ENCODE measurements at places on chromosomes 1 and 21.

DNA sequence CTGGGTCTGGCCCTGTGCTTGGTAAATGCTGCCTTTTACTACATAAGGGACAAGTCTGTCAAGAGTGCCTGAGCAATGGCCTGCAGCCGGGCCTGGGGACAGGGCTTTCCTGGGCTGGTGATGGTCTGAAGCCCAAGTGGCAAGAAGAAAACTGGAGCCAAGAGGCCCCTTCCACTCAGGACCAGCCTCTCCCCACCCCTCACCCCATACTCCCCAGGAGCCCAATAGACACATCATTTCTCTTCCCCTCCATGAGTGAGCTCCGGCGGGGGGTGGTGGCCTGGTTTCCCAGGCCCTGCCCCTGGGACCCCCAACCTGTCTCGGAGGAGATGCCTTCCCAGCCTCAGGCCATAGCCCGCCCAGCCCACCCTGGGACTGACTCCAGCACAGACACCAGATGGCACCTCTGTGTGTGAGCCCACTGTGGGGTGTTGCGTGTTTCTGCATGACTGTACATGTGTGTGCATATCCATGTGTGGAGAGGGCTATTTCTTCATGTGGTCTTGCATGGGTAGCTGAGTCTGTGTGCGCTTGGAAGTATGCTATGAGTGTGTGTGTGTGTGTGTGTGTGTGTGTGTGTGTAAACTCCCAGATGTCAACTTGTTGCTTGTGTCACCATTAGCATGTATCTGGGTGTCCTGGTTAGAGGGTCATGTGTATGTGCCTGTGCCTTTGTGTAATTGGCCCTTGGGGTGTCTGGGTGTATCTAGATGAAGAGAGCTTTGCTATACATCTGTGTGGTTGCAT, 14.3 kb upstream of the LRP8 start:
- no peak for DNase-seq

- peak; percentile 7 for DNase-seq
Observed at GRCh38 chr1:83998498-83999315, at the start of gene TTLL7. TSS of gene TTLL7 (minus strand) at chr1:83999132. CDS start at chr1:83952211, 46,921 bp downstream.

- DNase-seq, result no peak
Observed at GRCh38 chr1:220321758-220322157, 49.5 kb upstream of the RAB3GAP2 start.

- no peak for DNase-seq
Observed at GRCh38 chr1:177174921-177175634, 4.3 kb downstream of the BRINP2 start.

DNA sequence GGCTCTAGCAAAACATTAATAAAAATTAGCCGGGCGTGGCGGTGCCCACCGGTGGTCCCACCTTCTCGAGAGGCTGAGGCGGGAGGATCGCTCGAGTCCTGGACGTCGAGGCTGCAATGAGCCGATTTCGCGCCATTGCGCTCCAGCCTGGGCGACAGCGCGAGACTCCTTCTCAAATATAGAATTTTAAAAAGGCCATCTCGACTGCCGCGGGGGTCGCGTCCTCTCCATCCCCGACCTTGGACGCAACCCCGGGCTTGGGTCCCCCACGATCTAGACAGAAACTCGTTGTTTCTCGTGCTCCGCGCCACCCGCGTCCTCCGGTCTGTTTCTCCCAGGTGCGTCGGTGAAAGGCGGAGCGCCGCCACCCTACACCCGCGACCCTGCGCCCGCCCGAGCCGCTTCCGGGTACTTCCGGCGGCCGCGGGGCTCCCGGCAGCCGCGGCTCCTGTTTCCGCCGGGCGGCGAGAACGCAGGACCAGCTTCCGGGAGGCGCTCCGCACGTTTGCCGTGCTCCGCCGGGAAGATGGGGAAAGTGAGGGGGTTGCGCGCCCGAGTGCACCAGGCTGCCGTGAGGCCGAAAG, at the start of gene SLX9:
TSS of gene SLX9 (plus strand) at position 498 of the 584 bp plus-strand sequence. CDS start at position 527, 29 bp downstream.
- peak; percentile 73 for DNase-seq

GRCh38 chr1:92964998-92965397, 3.7 kb upstream of the DIPK1A start:
- no peak for DNase-seq

GRCh38 chr1:59046134-59046533, 250.8 kb upstream of the FGGY start:
- no peak for DNase-seq

DNA sequence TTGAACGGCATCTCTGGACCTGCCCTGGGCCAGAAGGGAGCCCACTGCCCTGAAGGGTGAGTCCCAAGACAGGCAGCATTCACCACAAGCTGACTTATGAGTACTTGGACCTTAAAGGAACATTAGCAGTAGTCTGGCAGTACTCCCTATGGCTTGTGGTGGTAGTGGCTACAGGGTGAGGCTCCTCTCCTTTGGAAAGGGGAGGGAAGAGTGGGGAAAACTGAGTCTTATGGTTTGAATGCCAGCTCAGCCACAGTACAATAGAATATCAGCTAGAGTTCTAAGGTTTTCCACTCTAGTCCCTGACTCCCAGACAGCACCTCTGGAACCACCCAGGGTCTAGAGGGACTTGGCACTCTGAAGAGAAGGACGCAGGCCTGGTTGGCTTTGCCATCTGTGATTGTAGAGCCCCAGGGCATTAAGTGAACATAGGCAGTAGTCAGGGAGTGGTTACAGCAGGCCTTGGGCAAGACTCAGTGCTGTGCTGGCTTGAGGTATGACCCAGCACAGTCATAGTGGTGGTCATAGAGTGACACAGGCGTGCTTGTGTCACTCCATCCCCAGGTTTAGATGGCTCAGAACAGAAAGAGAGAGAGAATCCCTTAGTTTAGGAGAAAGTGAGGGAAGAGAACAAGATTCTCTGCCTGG, 31.0 kb downstream of the CD53 start:
- DNase-seq, result no peak

GRCh38 chr1:207745285-207745684, 6.6 kb upstream of the CD46 start:
- no peak for DNase-seq

GRCh38 chr1:197093226-197093885, 26.3 kb upstream of the F13B start:
- DNase-seq, result no peak

DNA sequence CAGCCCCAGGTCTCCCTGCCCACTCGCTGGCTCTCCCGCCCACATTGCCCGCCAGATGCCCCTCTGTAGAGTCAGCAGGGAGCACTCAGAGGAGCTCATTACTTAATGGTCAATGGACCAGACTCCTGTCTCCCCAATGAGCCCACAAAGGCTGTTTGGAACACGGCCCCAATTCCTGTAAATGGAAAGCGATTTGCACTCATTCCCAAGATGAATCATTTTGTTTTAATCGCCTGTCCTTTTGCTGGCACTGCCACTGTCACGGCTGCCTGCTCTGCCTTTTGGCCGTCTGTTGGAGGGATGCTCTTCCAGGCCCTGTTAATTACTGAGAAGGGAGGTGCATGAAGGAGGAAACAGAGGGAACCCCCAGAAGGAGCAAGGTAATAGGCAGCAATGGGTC, 44.8 kb upstream of the ATP2B4 start:
- no peak for DNase-seq

DNA sequence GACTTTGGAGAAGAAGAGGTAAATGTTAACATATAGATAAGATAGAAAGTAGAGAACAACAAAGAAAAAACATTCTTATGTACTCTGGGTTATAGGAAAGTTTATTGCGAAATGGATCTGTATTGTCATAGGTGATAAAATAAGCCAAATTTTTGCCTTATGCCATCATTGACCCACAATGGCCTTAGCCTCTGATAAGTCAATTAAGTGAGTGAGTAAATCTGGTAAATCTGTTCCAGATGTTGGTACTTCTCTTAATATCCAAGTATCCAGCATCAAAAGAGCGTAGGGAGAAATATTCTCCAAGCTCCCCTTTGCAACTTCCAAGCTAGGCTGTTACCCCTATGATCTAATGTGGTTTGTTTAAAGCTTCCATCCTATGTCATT, 38.3 kb upstream of the CLCA4 start:
- DNase-seq, result no peak

DNA sequence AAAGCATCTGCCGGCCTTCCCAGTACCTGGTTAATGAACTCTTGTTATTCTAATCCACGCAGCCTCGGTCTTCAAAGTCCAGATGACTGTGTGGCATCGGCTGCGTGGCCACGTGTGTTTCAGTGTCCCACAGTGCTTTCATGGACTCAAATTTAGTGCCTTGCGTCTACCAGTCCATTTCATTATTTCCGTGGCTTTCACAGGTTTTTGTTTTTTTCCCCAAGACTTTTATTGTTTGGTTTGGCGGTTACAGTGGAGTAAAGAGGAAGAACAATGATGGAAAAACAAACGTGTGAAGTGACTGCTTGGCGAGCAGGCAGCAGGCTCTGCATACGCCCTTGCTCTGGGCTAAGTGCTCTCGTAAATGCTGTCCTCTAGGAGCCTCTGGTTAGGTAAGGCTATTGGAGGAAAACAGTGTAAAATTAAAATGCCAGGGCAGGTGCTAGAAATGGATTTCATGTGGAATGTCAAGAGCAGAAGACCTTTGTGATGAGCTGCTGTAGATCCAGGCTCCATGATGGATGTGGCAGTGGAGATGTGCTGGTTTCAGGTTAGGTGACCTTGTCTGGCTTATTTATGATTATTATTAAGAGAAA, 536.3 kb downstream of the KIF26B start:
- DNase-seq, result no peak

- DNase-seq, result no peak
Observed at GRCh38 chr1:201371792-201372191, 5.7 kb downstream of the TNNT2 start.

DNA sequence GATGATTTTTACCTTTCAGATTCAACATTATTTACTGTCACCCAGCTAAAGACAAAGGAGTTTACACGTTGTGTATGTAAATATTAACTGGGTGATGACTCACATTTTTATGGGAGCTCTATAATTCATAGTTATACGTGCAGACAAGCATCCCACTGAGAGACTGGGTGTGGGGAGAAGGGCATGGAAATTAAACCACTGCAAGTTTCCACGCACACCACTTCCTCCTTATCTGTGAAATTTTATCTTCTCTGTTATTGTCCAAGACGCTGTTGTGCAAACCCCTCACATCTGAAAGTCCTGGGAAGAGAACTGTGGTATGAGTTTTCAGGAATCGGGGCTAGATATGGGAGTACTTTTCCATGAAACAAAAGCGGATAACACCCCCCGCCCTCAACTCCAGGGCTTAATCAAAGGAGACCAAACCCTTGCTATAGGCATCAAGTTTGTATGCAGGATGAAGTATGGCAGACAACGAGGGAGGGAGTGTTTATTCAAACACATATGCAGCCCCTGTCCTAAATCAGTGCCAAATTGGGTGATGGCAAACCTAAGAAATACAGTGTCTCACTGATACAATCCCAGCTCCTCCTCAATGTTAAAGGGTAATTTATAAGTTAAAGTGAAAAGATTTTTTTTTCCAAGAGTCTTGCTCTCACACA, 23.3 kb upstream of the DPT start:
- DNase-seq, result no peak

- DNase-seq, result no peak
Observed at GRCh38 chr1:155207806-155208540, at the start of gene THBS3. TSS of gene THBS3 (minus strand) at chr1:155207897. CDS start at chr1:155207876, 21 bp downstream.

- no peak for DNase-seq
Observed at GRCh38 chr1:55338448-55338820, 123.3 kb upstream of the USP24 start.

- no peak for DNase-seq
Observed at GRCh38 chr1:234918961-234919761, 209.5 kb downstream of the TOMM20 start.

GRCh38 chr1:18232052-18232451, 124.5 kb downstream of the IGSF21 start:
- DNase-seq, result no peak

GRCh38 chr1:37699147-37699546, 6.8 kb downstream of the CDCA8 start:
- no peak for DNase-seq

- no peak for DNase-seq
Observed at GRCh38 chr1:248805876-248806275, 19.8 kb downstream of the SH3BP5L start.

DNA sequence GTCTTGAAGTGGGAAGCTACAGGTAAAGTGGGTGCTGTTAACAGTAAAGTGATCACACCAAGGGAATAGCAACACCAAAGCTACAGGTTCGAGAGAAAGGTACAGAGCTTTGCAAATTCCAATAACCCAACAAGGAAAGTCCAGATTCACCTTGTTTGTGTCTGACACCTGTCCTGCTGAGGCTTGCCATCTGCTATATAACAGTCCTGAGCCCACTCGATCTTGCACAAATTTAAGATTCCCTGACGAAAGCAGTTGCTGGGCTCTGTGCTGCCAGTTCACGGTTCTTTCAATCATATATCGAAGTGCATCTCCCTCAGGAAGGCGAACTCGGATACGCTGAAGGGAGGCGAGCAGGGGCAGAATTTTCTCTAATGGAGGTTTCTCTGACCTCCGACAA, 23.0 kb upstream of the SYT2 start:
- DNase-seq, result no peak

- DNase-seq, result no peak
Observed at GRCh38 chr1:194917769-194918168, 1690.5 kb downstream of the KCNT2 start.

DNA sequence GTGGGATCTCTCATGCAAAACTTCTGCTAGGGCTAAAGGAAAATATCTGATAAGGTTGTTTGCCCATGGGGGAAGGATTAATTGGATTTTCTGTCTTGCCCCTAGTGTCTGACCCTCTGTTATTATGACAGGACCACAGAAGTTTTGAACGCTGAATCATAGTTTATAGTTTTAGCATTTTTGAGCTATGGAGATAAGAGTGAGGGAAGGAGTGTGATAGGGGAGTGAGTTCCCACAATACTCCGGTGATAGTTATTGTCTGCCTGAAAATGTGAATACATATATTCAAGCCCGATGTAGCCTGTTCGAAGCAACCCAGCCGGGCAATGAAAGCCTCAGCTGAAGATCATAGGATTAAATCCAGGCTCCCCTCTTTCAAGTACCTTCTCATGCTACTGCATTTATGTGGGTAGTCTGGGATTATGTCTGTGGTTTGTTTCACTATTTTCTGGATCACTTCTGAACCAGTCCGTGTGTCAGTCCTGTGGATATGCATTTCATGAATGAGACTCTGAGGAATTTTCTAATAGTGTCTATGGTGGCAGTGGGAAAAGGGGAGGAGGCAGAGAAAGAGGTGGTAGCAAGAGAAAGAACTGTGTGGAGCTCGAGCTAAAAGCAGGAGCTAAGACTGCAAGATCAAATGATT, 258.7 kb downstream of the DISC1 start:
- DNase-seq, result no peak

DNA sequence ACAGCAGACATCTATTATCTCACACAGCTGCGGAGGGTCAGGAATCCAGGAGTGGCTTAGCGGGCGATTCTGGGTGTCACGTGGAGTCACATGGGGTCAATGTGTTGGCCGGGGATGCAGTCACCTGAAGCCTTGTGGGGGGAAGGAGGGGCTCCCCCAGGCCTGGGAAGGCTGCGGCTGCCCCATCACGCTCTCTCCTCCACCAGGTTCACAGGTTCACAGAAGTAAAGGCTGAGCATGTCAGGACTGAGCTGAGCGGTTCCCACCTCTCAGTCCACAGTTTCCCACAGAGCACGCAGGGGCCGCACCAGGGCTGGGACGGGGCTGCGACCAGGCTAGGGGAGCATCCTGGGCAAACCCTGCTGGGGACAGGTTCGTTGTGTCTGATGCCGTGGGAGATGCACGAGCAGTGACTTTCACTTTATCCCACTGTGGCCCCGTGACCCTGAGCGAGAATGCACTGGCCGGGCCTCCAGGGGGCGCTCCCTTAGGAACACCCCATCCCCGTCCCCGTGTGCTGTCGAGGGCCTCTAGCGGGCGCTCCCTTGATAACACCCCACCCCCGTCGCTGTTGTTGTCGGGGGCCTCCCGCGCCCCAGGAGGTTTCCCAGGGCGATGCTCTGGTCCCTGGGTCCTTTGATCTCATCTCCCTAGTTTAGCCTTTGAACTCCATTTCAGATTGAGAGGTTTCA, 73.2 kb upstream of the TRAPPC10 start:
- DNase-seq, result peak; percentile 89
